ENCODE measurements at places on chromosomes 1 and 21. TPM values are rescaled to one million over a fixed set of nuclear protein-coding genes. Genes with fewer than 3 reads are reported as not detected.

HSF2BP gene
- 2.2 TPM for total RNA-seq

HES2 gene
- 5.2 TPM for total RNA-seq

SYCP1 gene
- not detected for total RNA-seq

KCNN3 gene
- 0.02 TPM for total RNA-seq

LMOD1 gene
- not detected for total RNA-seq

USH2A gene
- total RNA-seq, result under 0.01 TPM

GBP4 gene
- total RNA-seq, result 0.01 TPM

CLCNKB gene
- total RNA-seq, result 0.06 TPM

FLG2 gene
- not detected for total RNA-seq

APOBEC4 gene
- not detected for total RNA-seq

C8A gene
- total RNA-seq, result not detected

LCE2B gene
- not detected for total RNA-seq

KRTAP19-2 gene
- not detected for total RNA-seq

FCRL3 gene
- not detected for total RNA-seq

PLCH2 gene
- total RNA-seq, result 0.40 TPM

FOXO6 gene
- total RNA-seq, result 0.46 TPM

ANGPTL7 gene
- total RNA-seq, result not detected

CDA gene
- 43.0 TPM for total RNA-seq

FCRLA gene
- not detected for total RNA-seq

GRIK1 gene
- total RNA-seq, result not detected

OPTC gene
- total RNA-seq, result not detected

NBPF20 gene
- 3.0 TPM for total RNA-seq

RAB29 gene
- 11.6 TPM for total RNA-seq

SHE gene
- 0.16 TPM for total RNA-seq

ACBD3 gene
- 23.2 TPM for total RNA-seq

UBE2U gene
- not detected for total RNA-seq

OR2L8 gene
- total RNA-seq, result not detected

ANKRD34A gene
- total RNA-seq, result 0.24 TPM

FMOD gene
- 0.02 TPM for total RNA-seq

APCS gene
- 0.08 TPM for total RNA-seq

OR6K3 gene
- not detected for total RNA-seq

S100A3 gene
- 123 TPM for total RNA-seq

PTBP2 gene
- 9.3 TPM for total RNA-seq

ABCG1 gene
- 2.4 TPM for total RNA-seq

CCDC27 gene
- not detected for total RNA-seq

OR6N1 gene
- total RNA-seq, result not detected

CYB561D1 gene
- 4.0 TPM for total RNA-seq

CD5L gene
- not detected for total RNA-seq

LAD1 gene
- 2.2 TPM for total RNA-seq

DDOST gene
- total RNA-seq, result 205 TPM

BRDT gene
- total RNA-seq, result not detected

GBP2 gene
- total RNA-seq, result 0.96 TPM

NLRP3 gene
- total RNA-seq, result not detected

ABCA4 gene
- total RNA-seq, result 0.18 TPM

HRNR gene
- not detected for total RNA-seq

TAS1R1 gene
- not detected for total RNA-seq

BTBD19 gene
- 2.6 TPM for total RNA-seq

WDR64 gene
- total RNA-seq, result not detected

FAM151A gene
- 0.34 TPM for total RNA-seq

F5 gene
- 0.09 TPM for total RNA-seq

SH2D1B gene
- total RNA-seq, result 0.23 TPM

OR2L5 gene
- total RNA-seq, result not detected

LRIG2 gene
- 3.3 TPM for total RNA-seq

LRRC53 gene
- not detected for total RNA-seq

NUDT4B gene
- total RNA-seq, result 0.58 TPM

AMPD1 gene
- not detected for total RNA-seq

TNFRSF8 gene
- 0.13 TPM for total RNA-seq

CSF1 gene
- total RNA-seq, result 17.0 TPM

CD101 gene
- total RNA-seq, result 0.14 TPM

All from A549 treated with dexamethasone at 1 μM for 4 hours (cell line).